ENCODE measurements at places on chromosomes 16 and 17. TPM values are rescaled to one million over a fixed set of nuclear protein-coding genes. Genes with fewer than 3 reads are reported as not detected.

CD7 gene
- total RNA-seq: 0.20 TPM

CTF1 gene
- total RNA-seq: 3.6 TPM

NPIPB9 gene
- total RNA-seq: not detected

TMEM92 gene
- not detected for total RNA-seq

TANGO6 gene
- total RNA-seq: 8.3 TPM

CYBC1 gene
- total RNA-seq: 67.1 TPM

TRIM72 gene
- not detected for total RNA-seq

ANKRD40CL gene
- total RNA-seq: not detected

ITGAL gene
- not detected for total RNA-seq

SIRT7 gene
- 7.7 TPM for total RNA-seq

RAP1GAP2 gene
- 0.31 TPM for total RNA-seq

PLD2 gene
- total RNA-seq: 24.3 TPM

All from cardiac ventricle fibroblast (primary cell).